ENCODE measurements at places on chromosomes 5 and 9. TPM values are rescaled to one million over a fixed set of nuclear protein-coding genes. Genes with fewer than 3 reads are reported as not detected.

- DNase-seq, result peak; percentile 89
Measured at GRCh38 chr9:33186457-33187168, 19.5 kb upstream of the B4GALT1 start.

Gene DNM1
- 0.81 TPM for polyA plus RNA-seq

GRCh38 chr5:160534914-160535313 lies 113.3 kb downstream of the PTTG1 start:
- DNase-seq, result no peak

DNA sequence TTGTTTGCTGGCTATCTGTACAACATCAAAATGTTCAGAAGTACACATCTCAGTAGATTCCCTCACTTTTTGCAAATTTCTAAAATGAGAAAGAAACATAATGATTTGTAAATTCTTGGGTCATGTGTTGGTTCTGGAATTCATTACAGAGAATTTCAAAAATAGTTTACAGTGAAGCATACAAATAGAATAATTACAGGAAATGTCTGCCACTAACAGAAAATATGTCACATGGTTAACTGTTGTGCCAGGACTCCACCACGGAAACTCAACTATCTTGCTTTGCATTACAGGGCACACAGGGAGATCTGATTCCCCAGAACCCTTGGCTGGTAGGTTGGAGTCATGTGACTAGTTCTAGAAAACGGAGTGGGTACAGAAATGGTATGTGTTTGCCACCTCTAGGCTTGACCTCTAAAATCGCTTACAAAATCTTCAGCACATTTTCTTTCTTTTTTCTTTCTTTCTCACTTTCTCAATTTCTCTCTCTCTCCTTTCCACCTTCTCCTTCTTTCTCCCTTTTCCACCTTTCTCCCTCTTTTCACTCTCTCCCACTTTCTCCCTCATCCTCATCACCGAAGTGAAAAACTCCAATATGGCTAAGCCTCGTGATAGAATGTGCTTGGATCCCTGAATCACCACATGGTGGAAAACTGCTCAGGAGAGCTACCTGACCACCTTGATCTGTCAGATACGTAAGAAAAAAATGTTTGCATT lies 32.4 kb downstream of the RASEF start:
- DNase-seq, result no peak

DNA sequence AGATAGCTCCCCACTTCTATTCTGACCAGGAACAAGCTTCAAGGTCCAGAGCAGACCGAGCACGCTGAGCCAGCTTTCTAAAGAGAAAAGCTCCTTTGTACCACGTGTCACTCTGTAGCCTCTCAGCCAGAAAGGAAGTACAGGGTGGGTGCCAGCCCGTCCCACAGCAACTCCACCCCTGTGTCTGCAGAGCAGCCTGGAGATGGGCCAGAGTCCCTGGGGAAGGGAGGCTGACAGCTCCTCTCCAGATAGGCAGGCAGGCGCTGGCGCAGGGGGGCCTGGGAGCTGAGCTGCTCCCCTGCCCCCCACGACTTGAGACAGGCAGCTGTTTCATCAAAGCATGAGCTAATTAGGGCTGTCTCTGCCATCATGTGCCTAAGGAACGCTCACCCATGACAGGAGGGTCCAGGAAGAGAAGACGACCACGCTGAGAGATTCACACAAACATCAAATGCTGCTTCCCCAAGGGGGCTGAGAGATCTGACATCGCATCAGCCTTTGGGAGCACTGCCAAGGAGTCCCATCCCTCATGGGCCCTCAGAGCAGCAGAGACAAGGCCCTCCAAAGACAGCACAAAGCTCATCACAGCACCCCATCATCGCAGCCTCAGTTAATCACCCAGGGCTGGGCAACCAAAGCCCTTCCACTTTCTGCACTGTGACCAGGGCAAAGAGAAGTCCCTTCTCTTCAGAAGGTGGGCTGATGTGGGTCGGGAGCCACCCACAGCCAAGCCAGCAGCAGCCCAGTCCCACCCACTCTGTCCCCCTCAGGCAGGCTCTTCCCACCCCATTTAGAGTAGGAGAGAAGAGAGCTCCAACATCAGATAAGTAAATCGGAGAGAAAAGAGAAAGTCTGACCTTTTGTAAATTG lies 78.5 kb upstream of the LRRTM2 start:
- peak; percentile 77 for DNase-seq

DNA sequence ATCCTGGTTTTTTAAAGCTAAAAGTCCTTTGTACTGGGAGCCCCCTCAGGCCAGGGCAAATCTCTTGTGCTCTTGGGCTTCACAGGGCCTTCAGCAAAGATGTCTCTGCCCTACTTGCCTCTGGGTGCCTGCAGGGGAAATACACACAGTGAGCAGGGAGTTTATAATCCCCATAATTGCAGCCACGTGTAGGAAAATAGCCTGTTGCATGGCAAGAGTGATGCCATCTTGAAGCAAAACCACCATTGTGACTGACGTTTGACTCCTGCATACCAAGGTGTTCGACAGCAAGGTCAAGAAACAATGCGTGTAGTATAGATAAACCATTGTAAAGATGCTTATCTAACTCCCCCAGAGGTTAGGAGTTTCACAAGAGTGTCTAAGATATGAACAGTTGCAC lies 11.4 kb upstream of the IL3 start:
- DNase-seq, result no peak

- DNase-seq, result peak; percentile 57
Measured at GRCh38 chr5:108345541-108346171, 36.2 kb downstream of the FBXL17 start.

DNA sequence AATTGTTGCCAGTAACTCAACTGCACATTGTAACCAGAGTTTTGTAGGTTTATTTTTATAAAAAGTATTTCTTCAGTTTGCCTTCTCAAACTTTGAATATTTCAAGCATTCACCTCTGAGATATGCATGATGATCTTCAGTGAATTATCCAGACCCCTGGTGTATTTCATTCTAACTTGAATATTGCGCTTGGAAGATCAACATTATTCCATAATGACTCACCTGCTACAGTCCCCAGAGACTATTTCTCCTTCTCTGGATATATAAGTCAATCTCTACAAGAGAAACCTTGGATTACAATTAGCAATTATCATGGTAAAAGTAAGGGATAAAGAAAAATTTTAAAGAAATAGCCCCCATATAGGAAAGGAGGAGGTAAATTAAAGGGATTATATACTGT lies 1041.0 kb downstream of the TLE1 start:
- DNase-seq, result no peak

DNA sequence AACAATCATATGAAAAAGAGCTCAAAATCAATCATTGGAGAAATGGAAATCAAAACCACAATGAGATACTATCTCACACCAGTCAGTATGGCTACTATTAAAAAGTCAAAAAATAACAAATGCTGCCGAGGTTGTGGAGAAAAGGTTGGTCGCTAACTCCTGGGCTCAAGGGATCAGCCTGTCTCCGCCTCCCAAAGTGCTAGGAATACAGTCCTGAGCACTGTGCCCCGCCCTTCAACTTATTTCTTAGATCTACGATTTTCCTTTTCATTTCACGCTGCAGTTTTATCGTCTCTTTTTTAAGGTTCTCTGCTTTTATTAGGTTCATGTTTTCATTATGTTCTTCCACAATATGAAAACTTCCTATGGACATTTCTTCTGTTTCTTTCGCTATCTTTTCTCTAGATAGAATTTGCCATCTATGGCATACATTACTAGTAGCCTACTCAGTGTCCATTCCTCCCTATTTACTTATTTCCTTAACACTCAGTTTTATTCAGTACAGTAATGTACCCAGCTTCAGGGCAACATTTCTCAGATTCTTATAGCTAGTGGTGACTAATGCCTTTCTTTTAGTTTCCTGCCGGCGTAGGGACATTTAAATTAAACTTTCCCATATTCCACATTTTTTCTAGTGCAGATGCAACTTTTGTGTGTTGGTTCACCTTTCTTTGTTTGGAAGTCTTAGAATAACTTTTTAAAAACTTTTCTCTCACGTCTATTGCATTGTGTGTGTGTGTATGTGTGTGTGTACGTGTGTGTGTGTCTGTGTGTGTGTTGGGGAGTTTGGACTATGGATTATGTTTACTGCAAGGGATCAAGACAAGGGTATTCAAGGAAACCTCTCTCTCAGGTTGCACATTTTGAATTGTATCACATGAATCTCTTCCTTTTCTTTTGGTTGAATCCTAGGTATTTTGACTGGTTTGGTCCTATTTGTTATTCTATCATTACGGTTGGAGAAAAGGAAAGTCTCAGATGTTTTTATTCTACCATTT lies 21.6 kb upstream of the FBN2 start:
- DNase-seq, result no peak

Gene AGXT2
- 1.1 TPM for polyA plus RNA-seq

- no peak for DNase-seq
Measured at GRCh38 chr5:136038635-136039034, 9.8 kb downstream of the TGFBI start.

- DNase-seq, result no peak
Measured at GRCh38 chr9:131676431-131676972, 63.4 kb downstream of the RAPGEF1 start.

DNA sequence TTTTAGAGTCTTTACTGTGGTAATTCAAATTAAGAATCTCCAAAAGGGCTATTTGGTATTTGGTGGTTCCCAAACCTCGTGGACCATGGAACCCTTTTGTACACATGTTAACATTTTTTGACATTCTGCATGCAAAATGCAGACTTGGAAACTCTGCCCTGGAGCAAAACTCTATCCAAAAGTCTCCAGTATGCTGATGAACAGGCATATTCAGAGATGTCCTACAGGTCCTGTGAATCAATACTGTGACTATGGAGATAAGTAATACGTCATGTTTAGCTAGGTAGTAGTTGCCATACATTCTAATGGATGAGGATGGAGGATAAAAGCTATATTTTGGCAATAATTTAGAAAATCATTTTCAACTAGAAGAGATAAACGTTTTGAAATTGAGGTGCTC lies 218.1 kb downstream of the SMARCA2 start:
- no peak for DNase-seq

GRCh38 chr5:87300176-87300575 lies 32.5 kb downstream of the RASA1 start:
- no peak for DNase-seq

Gene STKLD1
- polyA plus RNA-seq, result 8.1 TPM

DNA sequence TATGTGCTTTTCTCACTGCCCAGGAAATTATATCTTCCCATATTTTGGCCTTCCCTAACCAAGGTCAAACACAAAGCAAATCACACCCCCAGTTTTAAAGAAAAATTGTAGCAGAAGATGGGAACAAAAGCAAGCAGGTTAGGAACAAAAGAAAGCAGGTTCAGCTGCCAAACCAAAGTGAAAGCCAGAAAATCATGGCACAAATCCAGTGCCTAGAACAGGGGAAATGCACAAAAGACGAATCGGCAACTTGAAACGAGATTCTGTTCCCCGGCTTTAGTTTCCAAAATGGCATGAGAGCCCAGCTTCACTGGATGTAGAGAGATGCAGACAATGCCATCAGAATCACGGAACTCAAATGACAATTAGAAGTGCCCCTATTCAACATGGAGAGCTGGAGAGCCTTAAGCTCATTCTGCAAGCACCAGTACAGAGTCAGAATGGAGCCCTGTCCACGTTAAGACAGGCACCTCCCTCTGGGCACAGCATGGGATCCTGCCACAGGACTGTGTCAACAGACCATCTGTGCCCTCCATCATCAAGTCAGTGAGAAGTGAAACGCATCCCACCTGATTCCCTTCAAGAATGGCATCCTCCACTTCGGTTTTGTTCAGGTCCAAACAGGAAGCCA lies 13.8 kb downstream of the DNAH5 start:
- no peak for DNase-seq

Gene SPAAR
- polyA plus RNA-seq, result 0.54 TPM

- DNase-seq, result no peak
Measured at GRCh38 chr5:108730617-108731340, 16.9 kb upstream of the FER start.

Gene MCIDAS
- polyA plus RNA-seq, result not detected

GRCh38 chr5:148201151-148201550 lies 1.7 kb upstream of the SPINK6 start:
- no peak for DNase-seq

Gene SPAG8
- 0.72 TPM for polyA plus RNA-seq

Gene HAUS6
- 2.7 TPM for polyA plus RNA-seq

- no peak for DNase-seq
Measured at GRCh38 chr9:107862323-107862722, 372.8 kb upstream of the KLF4 start.

GRCh38 chr9:6564868-6565267 lies 80.7 kb downstream of the GLDC start:
- no peak for DNase-seq

Gene ACOT12
- polyA plus RNA-seq, result 0.22 TPM

Gene RANBP3L
- 0.31 TPM for polyA plus RNA-seq

Gene PITX1
- polyA plus RNA-seq, result 12.2 TPM

GRCh38 chr5:132363431-132364112 lies 5.9 kb upstream of the SLC22A5 start:
- DNase-seq, result no peak

GRCh38 chr5:177444106-177445051 lies 2.2 kb upstream of the PRR7 start:
- DNase-seq, result no peak

- DNase-seq, result no peak
Measured at GRCh38 chr9:106738109-106738508, 124.9 kb upstream of the ZNF462 start.

Gene GAPVD1
- 4.6 TPM for polyA plus RNA-seq
